Activated CD4-positive, CD25-positive, alpha-beta regulatory T cell treated with anti-CD3 and anti-CD28 coated beads, Interleukin-2, amount 50 U/mL, for 24 hours (primary cell): ENCODE measurements at places on chromosomes 12 and 14.

- no peak for ATAC-seq
Measured at GRCh38 chr14:74572726-74573301, 39.2 kb downstream of the LTBP2 start.

DNA sequence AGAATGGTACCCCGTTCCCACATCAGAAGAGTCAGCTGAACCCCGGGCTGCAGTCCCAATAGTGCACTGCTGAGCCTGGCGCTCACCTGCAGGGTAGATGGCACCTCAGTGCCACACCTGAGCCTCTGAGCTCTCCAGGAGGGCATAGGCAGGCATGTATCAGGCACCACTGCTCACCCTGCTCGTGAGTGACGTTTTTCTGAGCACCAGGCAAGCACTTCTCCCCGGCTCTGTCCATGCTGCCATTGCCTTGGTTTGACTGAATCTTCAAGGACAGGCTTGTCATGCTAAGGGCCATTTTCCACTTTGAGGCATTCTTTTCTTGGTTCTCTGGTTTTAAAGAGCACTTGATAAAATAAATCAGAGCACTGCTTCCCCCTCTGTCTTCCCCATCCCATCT lies 161.6 kb upstream of the PRMT8 start:
- no peak for ATAC-seq

- no peak for ATAC-seq
Measured at GRCh38 chr12:123898673-123899072, 74.0 kb downstream of the CCDC92 start.

DNA sequence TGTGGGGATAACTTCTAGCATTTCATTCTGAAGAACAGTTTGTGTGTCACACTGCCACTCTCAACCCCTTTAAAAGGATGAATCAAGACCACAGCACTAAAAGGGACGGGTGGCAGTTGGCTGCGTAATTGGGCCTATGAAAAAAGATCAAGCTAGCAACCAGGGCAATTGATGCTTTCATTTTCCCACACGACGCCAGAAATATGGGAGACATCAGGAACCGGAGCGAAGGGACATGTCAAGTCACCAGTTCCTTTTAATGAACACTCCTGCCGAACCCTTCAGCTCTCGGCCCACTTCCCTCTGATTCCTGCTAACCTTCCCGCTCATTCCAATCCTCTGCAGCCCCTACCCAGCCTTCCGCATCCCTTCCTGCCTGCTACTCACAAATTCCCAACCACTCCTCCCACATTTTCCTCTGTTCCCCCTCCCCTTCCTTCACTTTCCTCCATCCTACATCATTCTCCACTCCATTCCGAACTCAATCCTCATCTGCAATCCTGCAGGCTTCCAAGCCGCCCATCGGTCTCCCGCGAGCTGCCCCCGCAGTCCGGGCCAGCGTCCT lies 753 bp downstream of the CSRNP2 start:
- ATAC-seq = no peak

DNA sequence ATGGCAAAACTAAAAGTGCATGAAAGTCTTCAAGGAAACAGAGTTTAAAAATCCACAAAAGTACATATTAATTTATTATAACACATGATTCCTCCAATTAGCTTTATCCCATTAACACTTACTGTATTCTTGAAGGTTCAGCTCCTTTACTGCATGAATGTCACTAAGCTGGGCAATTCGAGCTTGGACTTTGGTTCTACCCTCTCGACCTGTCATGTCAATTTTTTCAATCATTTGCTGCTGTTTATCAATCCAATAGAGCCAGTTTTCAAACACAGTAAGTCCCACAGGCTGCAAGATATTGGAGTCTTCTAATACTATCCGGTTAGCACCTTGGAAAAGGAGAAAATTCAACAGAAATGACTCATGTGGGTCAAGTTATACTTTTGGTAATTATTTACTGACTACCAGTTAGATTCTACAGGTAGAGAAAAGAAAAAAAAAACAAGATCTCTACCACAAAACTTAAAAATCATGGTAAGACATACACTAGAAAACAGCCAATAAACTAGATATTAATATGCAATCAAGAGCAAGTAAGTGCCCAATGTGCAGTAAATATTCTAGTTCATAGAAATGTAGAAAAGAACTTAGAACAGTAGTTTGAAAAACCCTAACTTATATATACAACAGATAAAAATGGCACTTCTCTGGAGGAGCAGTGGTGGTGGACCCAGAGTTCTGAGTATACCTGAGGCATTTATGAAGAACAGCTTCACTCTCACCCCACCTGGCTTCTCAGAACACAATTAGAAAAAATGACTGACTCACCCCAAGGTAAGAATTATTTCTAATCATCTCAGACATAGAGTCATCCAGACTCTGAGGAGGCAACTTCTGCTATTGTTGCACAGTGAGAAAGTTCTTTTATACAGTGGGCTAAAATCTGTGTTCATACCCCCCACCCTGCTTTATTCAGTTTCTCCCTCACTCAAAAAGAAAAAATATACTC lies 67.7 kb downstream of the BCL2L14 start:
- ATAC-seq = peak; percentile 27

- ATAC-seq = no peak
Measured at GRCh38 chr12:1618489-1618888, 10.5 kb upstream of the WNT5B start.

- no peak for ATAC-seq
Measured at GRCh38 chr12:125098676-125099408, 33.6 kb downstream of the AACS start.

- ATAC-seq = no peak
Measured at GRCh38 chr12:34108967-34109366, 86.7 kb downstream of the ALG10 start.

DNA sequence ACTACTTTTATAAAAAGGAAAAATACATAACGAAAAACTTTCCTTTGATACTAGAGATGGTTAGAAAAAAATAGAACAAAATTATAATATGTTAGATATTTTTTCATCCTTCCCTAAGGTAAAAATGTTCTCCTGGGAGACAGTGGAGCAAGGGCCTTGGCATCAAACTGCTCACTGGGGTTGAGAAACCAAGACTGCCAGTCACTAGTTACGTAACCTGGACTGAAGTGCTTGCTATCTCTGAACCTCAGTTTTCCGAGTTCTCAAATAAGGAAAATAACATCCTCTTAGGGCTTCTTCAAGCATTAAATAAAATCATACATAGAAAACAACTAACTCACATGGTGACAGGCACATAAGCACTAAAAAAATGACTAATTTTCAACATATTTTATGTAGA lies 48.2 kb upstream of the FRMD6 start:
- no peak for ATAC-seq

- ATAC-seq = no peak
Measured at GRCh38 chr12:93125126-93125525, 196.0 kb upstream of the EEA1 start.

DNA sequence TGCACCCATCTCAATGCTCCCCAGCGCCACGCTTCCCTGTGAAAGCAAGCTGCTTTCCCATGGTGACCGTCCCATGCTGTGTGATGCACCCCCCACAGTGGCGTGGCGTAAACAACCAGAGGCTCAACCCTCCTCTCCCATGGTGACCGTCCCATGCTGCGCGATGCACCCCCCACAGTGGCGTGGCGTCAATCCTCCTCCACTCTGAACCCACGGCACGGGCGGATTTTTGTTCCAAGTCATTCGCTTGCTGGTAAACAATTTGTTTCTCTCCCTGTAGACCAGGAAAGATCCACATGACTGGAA lies 8.9 kb downstream of the STX2 start:
- no peak for ATAC-seq
